Caco-2 (cell line): ENCODE measurements at places on chromosomes 12 and 14. TPM values are rescaled to one million over a fixed set of nuclear protein-coding genes. Genes with fewer than 3 reads are reported as not detected.

DNA sequence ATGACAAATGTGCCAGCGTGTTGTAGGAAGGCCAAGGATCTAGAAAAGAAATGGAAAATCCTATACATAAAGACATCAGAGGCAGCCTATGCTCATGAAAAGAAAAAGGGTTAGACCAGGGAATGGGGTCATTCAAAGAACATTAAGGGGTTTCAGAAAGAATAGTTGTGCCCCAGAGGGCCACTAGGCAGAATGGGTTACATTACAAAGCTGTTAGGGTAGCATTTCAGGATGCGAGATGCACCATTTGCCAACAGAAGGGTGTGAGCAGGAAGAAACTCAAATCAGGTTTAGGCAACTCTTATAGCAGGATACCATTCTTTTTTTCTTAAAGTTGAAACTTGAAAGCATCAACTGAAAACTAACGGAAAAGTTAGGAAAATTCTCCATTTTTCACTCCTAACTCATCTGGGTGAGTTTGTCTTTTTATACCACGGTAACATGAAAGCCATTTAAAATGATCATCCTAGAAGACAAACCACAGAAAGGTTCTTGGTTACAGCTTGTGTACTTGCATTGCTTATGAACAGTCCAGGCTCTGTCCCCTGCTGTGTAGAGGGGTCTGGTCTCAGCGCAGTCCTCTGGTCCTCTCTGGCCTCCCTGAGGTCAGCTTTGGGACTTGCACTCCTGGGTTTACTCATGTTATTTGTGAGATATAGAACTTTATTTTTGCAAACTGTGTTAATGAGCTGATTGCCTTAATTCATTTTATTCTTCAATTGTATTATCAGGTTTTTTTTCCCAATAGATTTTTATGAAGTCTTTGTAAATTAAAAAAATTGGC lies 209.1 kb downstream of the DACT1 start:
- no peak for DNase-seq
- no peak overlapping the region for H3K27ac ChIP-seq
- no peaks in the 10 kb centered on the region for H3K36me3 ChIP-seq

DNA sequence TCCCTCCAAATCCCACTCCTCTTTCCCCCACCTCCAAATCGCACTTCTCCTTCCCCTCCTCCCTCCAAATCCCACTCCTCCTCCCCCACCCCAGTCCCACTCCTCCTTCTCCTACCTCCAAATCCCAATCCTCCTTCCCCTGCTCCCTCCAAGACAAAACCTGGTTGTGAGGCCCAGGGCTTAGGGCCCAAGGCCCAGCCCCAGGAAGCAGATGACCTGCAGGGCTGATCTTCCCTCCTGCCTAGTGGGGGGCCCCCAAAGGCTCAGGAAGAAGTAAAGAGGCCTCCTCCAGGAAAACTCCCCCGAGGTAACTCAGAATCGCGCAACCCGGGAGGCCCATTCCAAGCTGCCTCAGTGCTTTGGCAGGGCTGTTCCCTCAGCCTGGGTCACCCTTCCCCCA lies 34.4 kb downstream of the NCOR2 start:
- no peak for DNase-seq
- H3K27me3 ChIP-seq = no peaks in the 10 kb centered on the region
- no peak overlapping the region for H3K4me3 ChIP-seq
- H3K27ac ChIP-seq = peak overlapping the region; percentile 69
- H3K4me1 ChIP-seq = 0 out of 2 replicates have a peak, but pooled peaks cover 2% of the 10 kb centered on the region

GRCh38 chr12:67772267-67773169 lies 124.0 kb downstream of the DYRK2 start:
- H3K4me1 ChIP-seq = peaks cover 9% of the 10 kb centered on the region; the same call in 1 of the 2 replicates
- no peak overlapping the region for H3K27ac ChIP-seq
- H3K27me3 ChIP-seq = no peaks in the 10 kb centered on the region
- no peaks in the 10 kb centered on the region for H3K36me3 ChIP-seq
- DNase-seq = peak; percentile 52
- no peak overlapping the region for H3K4me3 ChIP-seq

GRCh38 chr12:15546102-15546701 lies 223.9 kb downstream of the PTPRO start:
- H3K4me3 ChIP-seq = no peak overlapping the region
- no peaks in the 10 kb centered on the region for H3K4me1 ChIP-seq
- DNase-seq = no peak
- no peaks in the 10 kb centered on the region; the same call in 1 of the 2 replicates for H3K27me3 ChIP-seq

DNA sequence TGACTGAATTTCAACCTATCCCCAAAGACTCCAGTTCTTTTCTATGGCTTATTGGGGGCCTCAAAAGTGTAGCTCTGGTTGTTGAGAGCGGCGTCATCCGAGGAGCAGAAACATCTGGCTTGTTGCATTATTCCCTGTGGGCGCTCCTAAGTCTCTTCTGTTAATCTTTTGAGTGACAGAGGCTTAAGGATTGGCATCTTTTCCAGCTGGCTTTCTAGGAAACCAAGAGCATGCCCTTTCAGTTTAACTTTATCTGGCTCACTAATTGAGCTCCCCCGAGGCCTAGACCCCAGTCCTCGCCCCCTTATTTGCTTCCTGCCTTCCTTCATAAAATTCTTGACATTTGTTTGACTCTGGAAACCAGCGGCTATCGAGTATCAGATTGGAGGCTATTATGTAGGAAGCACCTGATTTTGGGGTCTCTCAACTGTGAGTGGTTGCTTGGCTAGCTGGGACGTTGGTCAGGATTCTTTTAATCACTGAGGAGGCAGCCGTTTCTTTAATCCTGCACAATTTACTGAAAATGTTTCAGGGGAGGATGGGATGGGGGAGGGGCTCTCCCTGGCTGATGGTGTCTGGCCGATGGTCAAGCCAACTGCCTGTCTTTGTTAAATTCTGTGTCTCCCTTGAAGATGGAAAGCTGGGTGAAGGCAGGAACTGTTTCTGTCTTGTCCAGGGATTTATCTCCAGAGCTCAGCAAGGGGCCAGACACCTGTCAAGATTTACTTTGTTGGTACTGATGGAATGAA lies 3.1 kb downstream of the SMOC1 start:
- H3K4me3 ChIP-seq = no peak overlapping the region
- H3K36me3 ChIP-seq = no peaks in the 10 kb centered on the region

GRCh38 chr12:119869720-119870119 lies 7.4 kb downstream of the CIT start:
- H3K4me3 ChIP-seq = no peak overlapping the region
- no peaks in the 10 kb centered on the region for H3K4me1 ChIP-seq
- DNase-seq = no peak

GRCh38 chr14:92653162-92653651 lies 95.2 kb downstream of the LGMN start:
- DNase-seq = no peak

- DNase-seq = no peak
- no peaks in the 10 kb centered on the region for H3K36me3 ChIP-seq
- no peaks in the 10 kb centered on the region; the same call in 1 of the 2 replicates for H3K27me3 ChIP-seq
- no peak overlapping the region for H3K27ac ChIP-seq
- peak overlapping the region; percentile 62 for H3K4me3 ChIP-seq
Observed at GRCh38 chr14:35534208-35534872, 376 bp downstream of the INSM2 start.

- no peak overlapping the region for H3K27ac ChIP-seq
- H3K36me3 ChIP-seq = no peaks in the 10 kb centered on the region
- no peaks in the 10 kb centered on the region for H3K27me3 ChIP-seq
- no peaks in the 10 kb centered on the region for H3K4me1 ChIP-seq
- no peak for DNase-seq
Observed at GRCh38 chr14:74368026-74368425, 19.8 kb downstream of the VRTN start.

- peak overlapping the region; percentile 92 for H3K27ac ChIP-seq
- no peaks in the 10 kb centered on the region for H3K27me3 ChIP-seq
- DNase-seq = no peak
- H3K4me3 ChIP-seq = no peak overlapping the region
- peaks cover 58% of the 10 kb centered on the region for H3K4me1 ChIP-seq
Observed at GRCh38 chr12:75974323-75975187, 57.0 kb downstream of the PHLDA1 start.

- H3K4me3 ChIP-seq = no peak overlapping the region
- H3K27ac ChIP-seq = no peak overlapping the region
- DNase-seq = no peak
- H3K27me3 ChIP-seq = no peaks in the 10 kb centered on the region
Observed at GRCh38 chr14:50421499-50421898, 24.8 kb upstream of the CDKL1 start.

- no peak for DNase-seq
- H3K27ac ChIP-seq = peak overlapping the region; percentile 92
- no peaks in the 10 kb centered on the region for H3K36me3 ChIP-seq
- H3K4me1 ChIP-seq = peaks cover 8% of the 10 kb centered on the region; the same call in 1 of the 2 replicates
- no peak overlapping the region for H3K4me3 ChIP-seq
Observed at GRCh38 chr12:116273813-116274550, 3.5 kb downstream of the MED13L start.

DNA sequence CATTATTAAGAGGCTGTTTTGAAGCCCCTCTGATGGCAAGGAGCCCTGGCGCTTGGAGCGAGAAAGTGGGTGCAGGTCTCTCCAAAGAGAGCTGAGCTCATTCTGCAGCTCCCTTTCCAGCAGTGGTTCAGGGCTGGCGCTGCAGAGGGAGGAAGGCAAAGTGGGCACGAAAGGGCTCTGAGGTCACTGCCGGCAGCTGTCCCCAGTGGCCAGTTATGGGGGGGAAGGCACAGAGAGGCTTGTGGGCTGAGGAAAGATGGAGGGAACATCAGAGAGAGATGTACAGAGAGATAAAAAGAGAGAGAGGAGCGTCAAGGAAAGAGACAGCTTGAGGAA lies 75.2 kb upstream of the TBX5 start:
- no peaks in the 10 kb centered on the region for H3K27me3 ChIP-seq
- H3K4me3 ChIP-seq = no peak overlapping the region
- no peaks in the 10 kb centered on the region for H3K4me1 ChIP-seq
- no peaks in the 10 kb centered on the region for H3K36me3 ChIP-seq

- no peaks in the 10 kb centered on the region for H3K4me1 ChIP-seq
- no peak overlapping the region for H3K4me3 ChIP-seq
- no peak for DNase-seq
- H3K27ac ChIP-seq = no peak overlapping the region
- no peaks in the 10 kb centered on the region for H3K27me3 ChIP-seq
- H3K36me3 ChIP-seq = no peaks in the 10 kb centered on the region
Observed at GRCh38 chr12:58732894-58733293, 187.4 kb downstream of the LRIG3 start.

GRCh38 chr12:50081096-50081808 lies 3.9 kb upstream of the SMARCD1 start:
- no peaks in the 10 kb centered on the region for H3K27me3 ChIP-seq
- H3K4me1 ChIP-seq = peaks cover 40% of the 10 kb centered on the region
- DNase-seq = no peak
- H3K36me3 ChIP-seq = peaks cover 2% of the 10 kb centered on the region; the same call in 1 of the 2 replicates

- no peak overlapping the region for H3K4me3 ChIP-seq
- H3K27me3 ChIP-seq = no peaks in the 10 kb centered on the region
- no peak overlapping the region for H3K27ac ChIP-seq
- peaks cover 3% of the 10 kb centered on the region; the same call in 1 of the 2 replicates for H3K36me3 ChIP-seq
- DNase-seq = no peak
- H3K4me1 ChIP-seq = peaks cover 15% of the 10 kb centered on the region
Observed at GRCh38 chr12:57097554-57097835, 8.6 kb downstream of the NAB2 start.

GRCh38 chr14:74595006-74595735 lies 16.9 kb downstream of the LTBP2 start:
- H3K27ac ChIP-seq = no peak overlapping the region
- H3K4me3 ChIP-seq = no peak overlapping the region
- no peak for DNase-seq

Gene CMKLR1
- total RNA-seq = not detected in 2 replicates

Gene DBX2
- total RNA-seq = not detected in 2 replicates

Gene PMEL
- total RNA-seq = 7.8 and 9.7 TPM in 2 replicates

Gene KRT83
- total RNA-seq = not detected in 2 replicates

Gene APOF
- total RNA-seq = 0.18 and 0.23 TPM in 2 replicates

Gene DCAF11
- 58.1 and 65.9 TPM in 2 replicates for total RNA-seq

Gene CPNE8
- total RNA-seq = 13.5 and 15.2 TPM in 2 replicates

Gene KRT7
- total RNA-seq = 13.9 and 19.9 TPM in 2 replicates

Gene BRF1
- 41.6 and 43.6 TPM in 2 replicates for total RNA-seq
